ENCODE measurements at places on chromosomes 11 and 22. TPM values are rescaled to one million over a fixed set of nuclear protein-coding genes. Genes with fewer than 3 reads are reported as not detected.

TSPO gene
- polyA plus RNA-seq, result 62.4 TPM

PLET1 gene
- polyA plus RNA-seq, result not detected

DNA sequence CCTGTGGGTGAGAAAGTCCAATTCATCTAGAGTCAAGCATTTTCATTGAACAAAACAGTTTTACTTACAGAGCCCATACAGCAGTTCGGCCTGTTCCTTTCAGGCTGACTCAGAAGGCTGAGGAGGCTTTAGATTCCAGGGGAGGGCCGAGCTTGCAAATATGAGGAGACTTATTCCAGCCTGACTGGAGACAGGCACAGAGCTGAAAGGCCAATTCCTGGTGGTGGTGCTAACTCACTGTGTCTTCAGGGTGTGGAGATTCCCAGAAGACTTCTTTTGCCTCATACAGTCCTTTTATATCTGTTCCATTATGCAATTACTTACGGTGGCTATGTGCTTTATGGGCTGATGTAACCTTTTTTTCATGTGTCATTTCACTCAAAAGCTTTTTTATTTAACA, at the start of gene OR51E2:
TSS of gene OR51E2 (minus strand) at position 269 of the 400 bp plus-strand sequence. CDS start 15,142 bp downstream, outside the sequence.
- H3K27me3 ChIP-seq, result no peaks in the 10 kb centered on the region
- H3K4me3 ChIP-seq, result no peak within 1 kb of the TSS
- no peaks in the 10 kb centered on the region for H3K36me3 ChIP-seq
- no peaks in the 10 kb centered on the region for H3K4me1 ChIP-seq

- no peak overlapping the region for H3K27ac ChIP-seq
- H3K36me3 ChIP-seq, result peaks cover 7% of the 10 kb centered on the region
- H3K4me3 ChIP-seq, result no peak overlapping the region
- H3K4me1 ChIP-seq, result no peaks in the 10 kb centered on the region
- no peak for DNase-seq
Measured at GRCh38 chr11:59154610-59155009, 12.0 kb downstream of the FAM111A start.

- H3K4me3 ChIP-seq, result no peak overlapping the region
- H3K36me3 ChIP-seq, result no peaks in the 10 kb centered on the region
- H3K4me1 ChIP-seq, result peaks cover 6% of the 10 kb centered on the region
- H3K27me3 ChIP-seq, result no peaks in the 10 kb centered on the region
- no peak for DNase-seq
Measured at GRCh38 chr11:12724301-12725054, 50.3 kb downstream of the TEAD1 start.

- H3K27ac ChIP-seq, result no peak overlapping the region
- H3K4me1 ChIP-seq, result no peaks in the 10 kb centered on the region
- no peak for DNase-seq
- H3K27me3 ChIP-seq, result no peaks in the 10 kb centered on the region
- no peak overlapping the region for H3K4me3 ChIP-seq
Measured at GRCh38 chr11:119886667-119887230, 157.7 kb upstream of the NECTIN1 start.

DNA sequence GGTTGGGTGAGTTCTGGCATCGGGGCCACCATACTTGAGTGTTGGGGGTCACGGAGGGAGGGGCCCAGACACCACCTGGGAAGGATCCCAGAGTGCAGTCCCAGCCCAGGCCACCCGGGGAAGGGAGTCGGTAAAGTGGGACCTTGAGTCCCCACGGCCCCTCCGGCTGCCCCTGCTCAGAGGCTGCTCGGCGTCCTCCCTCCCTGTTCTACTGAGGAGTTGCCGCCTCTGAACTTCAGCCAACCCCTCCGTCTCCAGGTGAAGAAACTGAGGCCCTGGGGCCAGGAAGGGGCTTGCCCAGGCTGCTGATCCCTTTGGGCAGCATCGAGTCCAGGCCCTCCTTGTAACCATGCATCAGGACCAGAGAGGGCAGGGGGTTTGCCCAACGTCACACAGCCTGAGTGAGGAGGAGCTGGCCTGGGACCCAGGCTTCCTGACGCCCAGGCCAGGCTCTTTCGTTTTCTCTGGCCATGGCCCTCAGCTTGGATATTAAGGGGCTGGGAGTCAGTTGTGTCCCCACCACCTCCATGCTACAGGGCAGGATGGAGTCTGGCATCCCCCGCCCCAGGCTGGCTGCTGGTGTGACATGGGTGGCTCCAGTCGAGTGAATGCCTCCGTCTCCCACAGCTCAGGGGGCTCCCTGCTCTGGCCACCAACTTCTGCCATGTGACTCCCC, 1.3 kb downstream of the PARVG start:
- no peak for DNase-seq
- H3K4me3 ChIP-seq, result no peak overlapping the region
- H3K27me3 ChIP-seq, result no peaks in the 10 kb centered on the region

DNA sequence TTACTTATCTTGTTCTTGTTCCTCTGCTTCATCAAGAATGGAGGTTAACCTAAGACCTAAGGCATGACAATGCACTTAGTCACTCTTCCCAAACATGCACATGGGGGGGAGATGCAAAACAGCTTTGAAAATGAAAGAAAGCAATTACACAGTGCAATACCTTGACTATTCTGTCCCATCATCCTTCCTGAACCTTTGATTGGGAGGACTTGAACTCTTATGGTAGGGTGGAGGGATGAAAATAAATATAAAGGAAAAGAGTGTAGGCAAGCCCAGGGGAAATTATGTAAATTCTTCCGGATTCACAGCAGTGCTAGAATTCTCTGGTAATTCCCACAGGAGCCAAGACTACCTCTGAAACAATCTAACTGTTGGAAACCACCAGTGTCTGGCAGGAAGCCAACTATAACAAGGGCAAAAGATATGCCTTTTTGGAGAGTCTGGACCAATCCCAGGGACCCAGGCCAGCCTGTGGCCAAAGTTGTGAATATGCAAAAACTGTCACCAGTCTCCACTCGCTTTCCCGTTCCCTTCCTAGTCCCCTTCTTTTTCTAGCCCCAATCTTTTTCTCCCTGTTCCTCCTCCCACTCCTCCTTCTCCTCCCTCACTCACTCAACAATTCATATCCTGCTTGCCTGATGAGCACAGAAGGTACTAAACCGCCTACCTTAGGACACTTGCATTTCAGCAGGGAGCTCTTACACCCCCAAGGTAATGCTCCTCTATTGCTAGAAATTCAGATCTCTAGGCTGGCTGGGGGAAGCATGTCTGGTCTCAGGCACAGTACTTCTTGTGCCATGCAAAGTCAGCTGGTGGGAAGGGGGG, 2.5 kb upstream of the RCN1 start:
- H3K27me3 ChIP-seq, result peaks cover 3% of the 10 kb centered on the region
- H3K27ac ChIP-seq, result no peak overlapping the region
- H3K4me1 ChIP-seq, result no peaks in the 10 kb centered on the region
- no peak overlapping the region for H3K4me3 ChIP-seq
- H3K36me3 ChIP-seq, result no peaks in the 10 kb centered on the region

POTEH gene
- polyA plus RNA-seq, result not detected

GTSE1 gene
- polyA plus RNA-seq, result 0.16 TPM

- no peak for DNase-seq
- no peaks in the 10 kb centered on the region for H3K36me3 ChIP-seq
- no peak overlapping the region for H3K4me3 ChIP-seq
- H3K4me1 ChIP-seq, result no peaks in the 10 kb centered on the region
Measured at GRCh38 chr11:85756401-85757200, 54.3 kb downstream of the SYTL2 start.

DNA sequence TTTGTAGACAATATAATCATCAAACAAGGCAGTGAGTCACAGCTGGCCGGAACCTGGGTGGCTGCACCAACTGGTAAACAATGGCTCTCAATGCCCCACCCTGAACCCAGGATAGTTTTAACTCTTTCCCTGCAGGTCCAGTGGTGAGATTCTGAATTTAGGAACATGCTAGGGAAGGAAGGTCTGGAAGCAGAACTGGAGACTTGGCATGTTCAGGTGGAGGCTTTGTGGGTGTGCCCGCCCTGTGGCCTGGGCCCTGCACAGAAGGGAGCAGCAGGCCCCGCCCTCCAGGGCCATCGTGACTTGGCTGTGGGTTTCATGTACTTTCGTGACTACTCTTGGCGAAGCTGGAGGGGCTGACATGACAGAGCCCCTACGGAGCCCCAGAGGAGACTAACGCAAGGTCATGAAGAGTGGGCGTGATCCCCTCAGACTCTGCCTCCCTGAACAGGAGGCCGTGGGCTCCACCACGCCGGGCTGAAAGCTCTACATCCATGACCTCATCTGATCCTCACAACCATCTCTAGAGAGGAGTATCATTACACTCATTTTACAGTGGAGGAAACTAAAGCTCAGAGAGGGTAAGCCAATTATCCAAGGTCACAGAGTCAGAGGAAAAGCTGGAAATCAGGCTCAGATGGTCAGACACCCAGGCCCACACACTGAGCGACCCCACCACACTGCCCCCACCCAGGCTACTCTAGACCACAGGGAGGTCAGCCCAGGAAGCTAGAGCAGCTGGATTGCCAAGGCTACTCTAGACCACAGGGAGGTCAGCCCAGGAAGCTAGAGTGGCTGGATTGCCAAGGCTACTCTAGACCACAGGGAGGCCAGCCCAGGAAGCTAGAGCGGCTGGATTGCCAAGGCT, 27.3 kb downstream of the MAFF start:
- no peak overlapping the region for H3K27ac ChIP-seq
- no peak overlapping the region for H3K4me3 ChIP-seq
- H3K36me3 ChIP-seq, result peaks cover 2% of the 10 kb centered on the region
- peaks cover 12% of the 10 kb centered on the region for H3K4me1 ChIP-seq

GRCh38 chr11:22920939-22921565, 60.8 kb upstream of the CCDC179 start:
- H3K4me3 ChIP-seq, result no peak overlapping the region
- peaks cover 56% of the 10 kb centered on the region for H3K4me1 ChIP-seq
- H3K27me3 ChIP-seq, result no peaks in the 10 kb centered on the region
- peak; percentile 43 for DNase-seq

GRCh38 chr11:65887723-65888162, 528 bp downstream of the FIBP start:
- peak overlapping the region; percentile 63 for H3K27ac ChIP-seq
- no peak for DNase-seq
- H3K27me3 ChIP-seq, result no peaks in the 10 kb centered on the region
- H3K4me1 ChIP-seq, result peaks cover 31% of the 10 kb centered on the region
- peak overlapping the region; percentile 65 for H3K4me3 ChIP-seq

DNA sequence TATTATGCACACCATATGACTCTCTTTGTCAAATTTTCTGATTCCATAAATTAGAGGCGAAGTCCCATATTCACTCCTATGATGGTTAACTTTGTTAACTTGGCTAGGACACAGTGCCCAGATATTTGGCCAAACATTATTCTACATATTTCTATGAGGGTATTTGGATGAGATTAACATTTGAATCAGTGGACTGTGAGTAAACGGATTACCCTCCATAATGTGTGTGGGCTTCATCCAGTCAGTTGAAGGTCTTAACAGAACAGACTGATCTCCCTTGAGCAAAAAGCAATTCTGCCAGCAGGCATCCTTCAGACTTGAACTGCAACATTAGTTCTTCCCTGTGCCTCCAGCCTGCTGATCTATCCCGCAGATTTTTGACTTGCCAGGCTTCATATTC, 69.9 kb downstream of the FZD4 start:
- H3K4me3 ChIP-seq, result no peak overlapping the region
- H3K27me3 ChIP-seq, result no peaks in the 10 kb centered on the region
- no peak overlapping the region for H3K27ac ChIP-seq
- H3K36me3 ChIP-seq, result no peaks in the 10 kb centered on the region

- no peaks in the 10 kb centered on the region for H3K27me3 ChIP-seq
- no peak for DNase-seq
- no peaks in the 10 kb centered on the region for H3K36me3 ChIP-seq
- no peaks in the 10 kb centered on the region for H3K4me1 ChIP-seq
Measured at GRCh38 chr22:40050258-40050657, 55.5 kb downstream of the FAM83F start.

Data from pancreas (tissue), 10 donors.